ENCODE measurements at places on chromosomes 13 and 19. TPM values are rescaled to one million over a fixed set of nuclear protein-coding genes. Genes with fewer than 3 reads are reported as not detected.
A peak's percentile ranks its signal among the peaks of the same experiment; 100 is the strongest.

The KANK3 gene
- total RNA-seq: 5.3 TPM

DNA sequence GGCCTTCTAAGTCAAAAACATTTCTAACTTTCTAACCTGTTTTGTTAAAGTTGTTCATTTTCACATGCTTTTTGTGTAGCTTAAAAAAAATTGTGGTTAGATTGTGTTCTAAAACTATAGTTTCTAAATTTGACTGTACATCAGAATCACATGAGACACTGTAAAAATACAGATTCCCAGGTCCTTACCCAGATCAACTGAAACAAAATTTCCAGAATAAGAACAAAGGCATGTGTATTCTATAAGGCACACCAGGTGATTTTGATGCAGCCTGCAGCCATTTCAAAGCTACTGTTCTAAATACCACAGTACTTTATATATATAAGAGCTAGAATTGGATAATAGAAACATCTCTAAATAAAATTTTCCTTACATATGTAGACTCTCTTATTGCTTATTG is 29.1 kb downstream of the INTS6 start:
- H3K27me3 ChIP-seq: no peaks in the 10 kb centered on the region
- peaks cover 22% of the 10 kb centered on the region for H3K36me3 ChIP-seq
- DNase-seq: no peak
- H3K27ac ChIP-seq: no peak overlapping the region

DNA sequence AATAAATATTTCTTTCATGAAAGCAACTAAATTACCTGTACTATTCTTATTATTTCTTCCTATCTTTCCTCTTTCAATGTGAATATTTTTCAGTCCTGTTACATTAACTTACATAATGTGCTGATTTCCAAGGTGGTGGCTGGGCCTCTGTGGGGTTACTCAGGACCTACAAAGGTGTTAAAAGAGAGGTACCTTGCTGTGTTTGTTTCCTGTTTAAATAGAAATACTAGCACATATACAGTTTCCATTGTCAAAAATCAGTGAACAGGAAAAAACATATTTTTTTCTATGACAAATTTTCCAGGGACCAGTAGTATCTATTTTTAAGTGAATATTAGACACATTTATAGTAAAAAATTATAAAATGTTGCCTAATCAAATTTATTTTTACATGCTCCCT is 8.7 kb upstream of the PCDH9 start:
- no peak for DNase-seq
- H3K36me3 ChIP-seq: no peaks in the 10 kb centered on the region
- H3K4me1 ChIP-seq: no peaks in the 10 kb centered on the region

The C1QTNF9B gene
- total RNA-seq: not detected

The CEACAM1 gene
- 0.94 TPM for total RNA-seq

The KCTD4 gene
- not detected for total RNA-seq

DNA sequence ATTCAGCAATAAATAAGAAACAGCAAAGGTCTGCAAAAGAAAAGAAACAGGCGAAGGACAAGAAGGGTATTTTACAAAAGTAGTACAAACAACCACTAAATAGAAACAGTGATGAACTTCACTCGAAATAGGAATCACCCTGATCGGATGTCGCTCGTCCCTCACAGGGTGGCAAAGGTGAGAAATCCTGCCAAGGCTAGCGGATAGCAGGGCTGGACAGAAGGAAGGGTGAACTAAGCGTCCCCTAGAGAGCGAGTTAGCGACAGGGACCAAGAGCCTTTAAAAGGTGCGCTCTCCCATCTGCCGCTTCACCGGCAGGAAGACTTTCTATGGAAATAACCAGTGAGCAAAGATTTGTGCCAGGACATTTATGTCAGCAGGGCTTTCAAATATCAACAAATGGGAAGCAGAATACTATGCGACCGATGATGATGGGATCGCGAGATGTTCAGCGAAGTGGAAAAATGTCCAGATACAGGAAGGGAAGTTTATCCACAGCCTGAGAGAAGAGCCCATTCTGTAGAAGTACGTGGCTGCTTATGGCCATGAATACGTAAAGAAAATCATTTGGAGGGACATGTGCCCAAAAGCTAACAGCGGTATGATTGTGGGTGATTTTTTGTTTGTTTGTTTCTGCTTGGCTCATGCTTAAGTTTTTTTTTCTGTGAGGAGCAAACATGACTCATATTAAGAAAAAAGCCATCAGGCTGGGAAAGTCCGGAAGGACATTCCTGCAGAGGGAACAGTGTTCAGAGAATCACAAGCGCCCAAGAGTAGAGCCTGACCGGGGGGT is 18.9 kb downstream of the ELAVL1 start:
- H3K4me3 ChIP-seq: no peak overlapping the region
- H3K27me3 ChIP-seq: no peaks in the 10 kb centered on the region
- DNase-seq: no peak
- H3K36me3 ChIP-seq: peaks cover 87% of the 10 kb centered on the region

GRCh38 chr13:50214514-50214913 is 199.3 kb downstream of the KCNRG start:
- DNase-seq: no peak
- H3K4me1 ChIP-seq: no peaks in the 10 kb centered on the region
- no peaks in the 10 kb centered on the region for H3K27me3 ChIP-seq
- H3K4me3 ChIP-seq: no peak overlapping the region
- peaks cover 14% of the 10 kb centered on the region for H3K36me3 ChIP-seq

- peaks cover 7% of the 10 kb centered on the region for H3K4me1 ChIP-seq
- H3K36me3 ChIP-seq: peaks cover 22% of the 10 kb centered on the region
- H3K27me3 ChIP-seq: no peaks in the 10 kb centered on the region
- H3K4me3 ChIP-seq: peak overlapping the region; percentile 74
- DNase-seq: peak; percentile 73
- no peak overlapping the region for H3K27ac ChIP-seq
Observed at GRCh38 chr19:18438331-18439024, 545 bp upstream of the ISYNA1 start.

- DNase-seq: peak; percentile 80
- no peaks in the 10 kb centered on the region for H3K27me3 ChIP-seq
- peaks cover 4% of the 10 kb centered on the region for H3K4me1 ChIP-seq
- peak within 1 kb of the TSS; percentile 97 for H3K4me3 ChIP-seq
- H3K36me3 ChIP-seq: peaks cover 3% of the 10 kb centered on the region
- peak within 1 kb of the TSS; percentile 58 for H3K27ac ChIP-seq
Observed at GRCh38 chr13:48233046-48233888, at the start of gene ITM2B. Gene ITM2B (plus strand): TSS chr13:48233206. CDS start chr13:48233361, 155 bp downstream.

The ATP12A gene
- total RNA-seq: 0.94 TPM

DNA sequence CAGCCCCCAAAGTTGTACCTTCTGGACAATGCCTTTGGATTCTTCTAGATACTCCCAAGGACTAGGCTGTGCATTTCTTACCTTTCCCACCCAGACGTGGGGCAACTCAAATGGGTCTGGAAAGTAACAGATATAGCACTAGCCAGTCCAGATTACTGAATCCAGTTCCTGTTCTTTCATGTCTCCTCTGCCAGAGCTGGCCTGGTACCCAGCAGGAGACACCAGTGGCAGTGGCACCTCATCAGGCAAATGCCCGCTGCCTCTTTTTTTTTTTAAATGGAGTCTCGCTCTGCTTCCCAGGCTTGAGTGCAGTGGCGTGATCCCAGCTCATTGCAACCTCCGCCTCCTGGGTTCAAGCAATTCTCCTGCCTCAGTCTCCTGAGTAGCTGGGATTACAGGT is 43.2 kb downstream of the N4BP2L2 start:
- no peak overlapping the region for H3K27ac ChIP-seq
- no peaks in the 10 kb centered on the region for H3K27me3 ChIP-seq
- H3K4me3 ChIP-seq: no peak overlapping the region
- no peaks in the 10 kb centered on the region for H3K36me3 ChIP-seq

DNA sequence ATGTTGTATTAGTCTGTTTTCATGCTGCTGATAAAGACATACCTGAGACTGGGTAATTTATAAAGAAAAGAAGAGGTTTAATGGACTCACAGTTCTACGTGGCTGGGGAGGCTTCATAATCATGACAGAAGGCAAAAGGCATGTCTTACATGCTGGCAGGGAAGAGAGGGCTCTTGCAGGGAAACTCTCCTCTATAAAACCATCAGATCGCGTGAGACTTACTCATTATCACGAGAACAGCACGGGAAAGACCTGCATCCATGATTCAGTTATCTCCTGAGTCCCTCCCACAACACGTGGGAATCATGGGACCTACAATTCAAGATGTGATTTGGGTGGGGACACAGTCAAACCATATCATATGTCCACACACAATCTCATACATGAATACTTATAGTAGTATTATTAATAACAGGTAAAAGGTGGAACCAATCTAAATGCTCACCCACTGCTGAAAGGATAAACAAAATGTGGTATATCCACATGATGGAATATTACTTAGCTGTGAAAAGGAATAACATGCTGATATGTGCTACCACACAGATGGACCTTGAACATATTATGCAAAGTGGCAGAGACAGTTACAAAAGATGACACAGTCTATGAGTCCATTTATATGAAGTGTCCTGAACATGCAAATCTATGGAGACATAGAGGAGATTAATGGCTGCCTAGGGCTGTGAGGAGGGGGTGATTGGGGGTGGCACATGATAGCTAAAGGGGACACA is 20.9 kb upstream of the CEBPA start:
- no peak overlapping the region for H3K4me3 ChIP-seq
- no peak overlapping the region for H3K27ac ChIP-seq
- H3K36me3 ChIP-seq: peaks cover 7% of the 10 kb centered on the region
- no peaks in the 10 kb centered on the region for H3K27me3 ChIP-seq

Measured in H9 (cell line).